Activated CD8-positive, alpha-beta memory T cell treated with anti-CD3 and anti-CD28 coated beads for 48 hours (primary cell): ENCODE measurements at places on chromosomes 5 and 9.

DNA sequence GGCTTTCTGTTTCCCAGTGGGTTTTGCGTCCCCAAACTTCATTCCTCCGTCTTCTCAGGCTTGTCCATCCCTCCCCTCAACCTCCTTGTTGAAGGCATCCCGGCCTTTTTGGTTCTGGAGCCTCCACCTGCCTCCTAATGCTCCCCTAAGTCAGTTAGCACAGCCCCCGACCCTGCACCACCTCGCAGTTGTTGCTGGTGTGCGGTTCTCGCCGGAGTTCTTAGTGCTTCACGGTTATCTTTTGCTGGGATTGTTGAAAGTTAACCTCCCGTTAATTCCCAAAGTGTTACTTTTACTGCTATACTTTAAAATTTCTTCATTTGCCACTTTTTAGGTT is 447 bp downstream of the UBLCP1 start:
- DNase-seq = no peak

GRCh38 chr9:80875947-80876346 is 813.4 kb downstream of the TLE1 start:
- DNase-seq = no peak

DNA sequence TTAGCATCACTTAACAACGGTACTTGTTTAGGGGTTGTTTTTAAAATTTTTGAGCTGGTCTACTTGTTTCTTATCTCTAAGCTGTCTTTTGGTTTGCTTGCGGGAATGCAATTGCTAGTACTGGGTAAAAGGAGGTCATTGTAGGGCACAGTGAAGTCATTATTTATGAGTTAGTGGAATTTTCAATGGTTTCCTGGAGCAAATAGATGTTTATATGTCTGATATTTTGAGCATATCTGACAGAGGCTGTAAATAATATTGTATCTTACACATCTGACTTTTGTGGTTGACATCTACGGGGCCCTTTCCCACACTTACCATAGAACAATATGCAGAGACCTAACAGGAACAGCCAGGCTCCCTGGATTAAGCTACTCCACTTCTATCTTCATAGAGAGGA is 90.4 kb upstream of the IL6ST start:
- no peak for DNase-seq

DNA sequence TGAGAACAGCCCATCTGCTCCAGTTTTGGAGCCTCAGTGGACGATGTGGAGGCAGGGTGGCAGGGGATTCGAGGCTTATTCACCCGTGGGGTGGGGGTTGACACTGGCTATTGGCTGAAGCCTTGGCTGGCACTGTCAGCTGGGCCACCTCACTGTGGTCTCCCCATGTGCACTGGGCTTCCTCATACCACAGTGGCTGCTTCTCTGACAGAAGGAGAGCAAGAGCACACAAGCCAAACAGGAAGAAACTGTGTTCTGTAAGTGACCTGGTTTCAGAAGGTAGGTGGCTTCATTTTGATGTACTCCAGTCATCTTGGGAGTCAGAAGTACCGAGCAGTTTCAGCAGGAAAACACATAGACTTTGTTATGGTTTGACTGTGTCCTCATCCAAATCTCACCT is 24.7 kb upstream of the CTNND2 start:
- DNase-seq = no peak

DNA sequence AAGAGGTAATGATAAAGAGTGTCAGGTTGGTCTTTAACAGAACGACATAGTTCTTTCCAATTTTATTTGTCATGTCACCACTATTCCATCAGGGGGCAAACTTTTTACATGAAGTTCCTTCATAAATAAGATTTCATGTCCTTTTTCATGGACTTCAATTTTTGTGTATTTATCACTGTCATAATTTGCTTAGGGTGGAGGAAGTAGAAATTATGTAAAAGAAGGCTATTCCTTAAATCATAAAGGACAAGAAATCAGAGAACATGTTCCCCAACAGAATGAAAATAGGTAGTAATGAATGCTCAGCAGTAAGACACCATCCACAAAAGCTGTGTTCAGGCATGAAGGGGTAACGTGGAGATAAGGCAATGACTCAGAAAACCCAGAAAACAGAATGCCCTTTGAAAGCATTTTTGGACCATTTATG is 72.7 kb downstream of the ZFAND5 start:
- no peak for DNase-seq

GRCh38 chr5:144189800-144190429 is 19.2 kb downstream of the KCTD16 start:
- DNase-seq = peak; percentile 38

GRCh38 chr9:18626046-18626698 is 152.2 kb downstream of the ADAMTSL1 start:
- DNase-seq = no peak

DNA sequence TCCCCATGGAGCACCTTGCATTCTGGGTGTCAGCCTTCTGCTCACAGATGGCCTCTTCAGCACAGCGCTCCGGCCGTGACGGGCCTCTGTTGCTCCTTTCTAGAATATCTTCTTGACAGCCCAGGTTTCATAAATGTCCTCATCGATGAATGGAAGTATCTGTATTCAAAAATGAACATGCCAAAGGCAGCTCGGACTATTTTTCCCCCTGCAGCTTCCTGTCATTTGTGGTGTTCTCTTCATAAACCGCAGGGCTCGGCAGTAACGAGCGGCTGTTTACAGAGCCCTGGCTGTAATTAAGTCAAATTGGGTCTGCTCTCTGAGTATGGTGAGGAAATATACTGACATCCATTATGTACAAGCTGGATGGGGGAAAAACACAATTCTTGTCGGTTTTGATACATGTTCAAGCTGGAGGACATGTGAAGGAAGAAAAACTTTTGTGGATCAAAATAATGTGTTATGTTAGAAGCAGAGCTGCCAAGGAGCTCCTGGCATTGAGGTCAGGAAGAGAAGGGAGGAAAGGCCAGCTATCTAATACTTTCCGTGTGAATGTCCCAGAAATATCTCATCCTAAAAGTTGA is 154.1 kb upstream of the CD180 start:
- no peak for DNase-seq

GRCh38 chr5:180069589-180070247 is 1.8 kb downstream of the RNF130 start:
- DNase-seq = no peak

- DNase-seq = no peak
Measured at GRCh38 chr5:132274050-132274792, 16.7 kb downstream of the PDLIM4 start.

DNA sequence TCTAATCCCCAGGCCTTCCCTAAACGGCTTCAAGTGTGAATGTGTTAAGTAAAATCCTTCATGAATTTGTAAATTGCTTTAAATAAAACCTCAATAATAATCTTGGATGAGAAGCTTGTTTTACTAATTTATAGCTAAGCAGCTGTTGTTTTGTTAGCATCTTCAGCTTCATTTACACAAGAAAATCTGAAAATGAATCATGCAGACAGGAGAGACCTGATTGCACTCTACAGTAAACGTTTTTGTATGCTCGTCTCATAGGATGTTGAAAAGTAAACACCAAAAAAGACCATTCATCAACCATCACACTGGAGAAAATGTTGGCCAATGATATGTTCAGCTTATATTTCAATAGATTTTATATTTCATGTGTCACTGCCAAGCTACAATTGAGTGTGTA is 40.4 kb upstream of the MAP3K1 start:
- no peak for DNase-seq

- no peak for DNase-seq
Measured at GRCh38 chr5:66507106-66507505, 89.1 kb upstream of the MAST4 start.

DNA sequence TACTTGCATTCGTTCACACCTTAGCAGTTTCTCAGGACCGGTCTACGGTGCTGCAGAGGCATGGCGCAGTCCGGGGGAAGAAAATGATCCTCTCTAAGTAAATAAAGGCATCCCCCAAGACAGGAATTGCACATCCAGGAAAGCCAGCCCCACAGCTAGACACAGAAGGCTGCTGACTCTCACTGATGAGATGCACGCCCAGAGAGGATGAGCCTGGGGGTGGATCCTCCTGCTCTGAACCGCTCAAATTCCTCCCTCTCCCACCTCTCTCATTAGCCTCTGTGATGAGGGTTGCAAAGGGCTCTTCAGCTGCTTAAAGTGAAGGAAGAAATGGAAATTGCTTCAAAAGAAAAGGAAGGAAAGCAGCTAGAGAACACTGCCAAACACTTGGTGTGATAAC is 132.4 kb downstream of the TTLL11 start:
- DNase-seq = no peak

GRCh38 chr9:31394015-31394473 is 990.4 kb upstream of the ACO1 start:
- DNase-seq = no peak

- DNase-seq = no peak
Measured at GRCh38 chr9:69292078-69292477, 32.9 kb upstream of the ENTREP1 start.

- no peak for DNase-seq
Measured at GRCh38 chr9:89837162-89837933, 232.5 kb downstream of the GADD45G start.

GRCh38 chr5:131252824-131253171 is 11.1 kb upstream of the CDC42SE2 start:
- DNase-seq = no peak

DNA sequence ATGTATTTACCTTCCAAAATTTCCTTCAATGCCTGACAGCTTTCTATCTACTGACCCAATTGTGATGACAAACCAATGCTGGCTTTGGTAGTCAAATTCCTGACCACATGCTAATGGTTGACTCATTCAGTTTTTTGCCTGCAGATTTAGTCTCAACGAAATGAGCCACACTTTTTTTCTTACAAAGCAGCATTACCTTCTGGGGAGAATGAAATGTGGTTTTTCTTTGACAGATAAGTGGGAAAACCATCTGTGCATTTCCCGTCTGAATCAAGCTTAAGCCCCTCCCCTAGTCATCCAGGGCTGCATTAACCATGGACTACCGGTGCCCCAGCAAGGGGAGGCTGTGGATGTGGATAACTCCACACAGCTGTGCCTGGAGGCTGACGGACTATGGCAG is 99.6 kb upstream of the TAF11L2 start:
- DNase-seq = no peak

- DNase-seq = no peak
Measured at GRCh38 chr5:144202726-144203125, 32.1 kb downstream of the KCTD16 start.

GRCh38 chr9:110115826-110116542 is 92.0 kb downstream of the C9orf152 start:
- no peak for DNase-seq

- DNase-seq = no peak
Measured at GRCh38 chr9:131837316-131837715, 97.4 kb upstream of the RAPGEF1 start.

- DNase-seq = no peak
Measured at GRCh38 chr5:153088538-153088937, 401.9 kb upstream of the GRIA1 start.

DNA sequence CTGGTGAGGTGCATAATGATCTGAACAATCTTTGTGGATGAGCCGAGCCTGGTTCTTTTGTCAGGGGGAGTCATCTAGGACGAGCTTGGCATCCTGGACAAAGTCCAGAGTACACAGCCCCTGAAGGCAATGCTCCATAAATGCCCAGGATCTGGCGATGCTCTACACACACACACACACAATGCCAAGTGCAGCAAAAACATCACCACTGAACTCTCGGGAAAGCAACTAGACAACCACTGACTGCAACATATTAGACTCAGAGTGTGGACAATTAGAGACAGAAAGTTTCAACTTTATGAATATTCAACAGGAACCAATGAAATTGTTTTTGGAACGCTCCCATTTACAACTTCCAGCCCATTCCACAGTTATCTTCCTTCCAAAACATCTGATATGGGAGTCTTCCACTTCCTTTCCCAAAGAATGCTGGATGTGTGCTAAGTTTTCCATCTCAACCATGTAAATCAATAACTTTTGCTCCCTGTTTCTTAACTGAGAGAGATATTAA is 227.6 kb upstream of the ANKRD55 start:
- DNase-seq = no peak

- DNase-seq = no peak
Measured at GRCh38 chr9:16627967-16628366, 242.5 kb downstream of the BNC2 start.
